ENCODE measurements at places on chromosomes 6 and 20.
A peak's percentile ranks its signal among the peaks of the same experiment; 100 is the strongest.

DNA sequence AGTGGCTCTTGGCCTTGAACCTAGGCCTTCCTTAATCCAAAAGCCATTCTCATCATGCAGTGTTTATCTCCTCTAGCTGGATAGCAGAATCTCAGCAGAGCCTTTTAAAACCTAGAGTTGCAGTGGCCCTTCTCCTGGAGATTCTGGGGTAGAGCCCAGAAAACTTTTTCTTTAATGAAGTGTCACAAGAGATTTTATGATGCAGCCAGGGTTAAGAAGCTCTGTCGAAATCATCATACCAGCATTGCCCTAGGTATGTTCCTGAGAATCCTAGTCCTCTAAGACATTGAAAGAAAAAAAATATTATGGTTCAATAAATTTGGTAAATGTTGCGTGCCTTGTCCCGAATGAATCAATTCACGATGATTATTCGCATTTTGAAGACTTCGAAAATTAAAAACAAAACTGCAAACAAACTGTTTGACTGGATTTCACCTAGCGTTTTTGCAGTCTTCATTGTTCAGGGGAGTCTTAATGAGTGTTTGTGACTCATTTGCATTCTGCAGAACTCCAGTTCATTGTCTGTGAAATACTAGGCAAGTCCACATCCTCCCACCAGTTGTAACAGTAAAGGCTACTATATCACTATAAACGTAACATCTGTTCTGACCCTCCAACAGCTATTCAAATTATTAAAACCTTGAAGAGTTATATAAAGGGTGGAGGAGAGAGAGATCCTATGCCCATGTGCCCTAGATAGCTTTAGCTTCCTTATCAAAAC lies 198.6 kb downstream of the UST start:
- DNase-seq = peak; percentile 66

GRCh38 chr6:147311218-147311617 lies 107.0 kb downstream of the STXBP5 start:
- DNase-seq = no peak

DNA sequence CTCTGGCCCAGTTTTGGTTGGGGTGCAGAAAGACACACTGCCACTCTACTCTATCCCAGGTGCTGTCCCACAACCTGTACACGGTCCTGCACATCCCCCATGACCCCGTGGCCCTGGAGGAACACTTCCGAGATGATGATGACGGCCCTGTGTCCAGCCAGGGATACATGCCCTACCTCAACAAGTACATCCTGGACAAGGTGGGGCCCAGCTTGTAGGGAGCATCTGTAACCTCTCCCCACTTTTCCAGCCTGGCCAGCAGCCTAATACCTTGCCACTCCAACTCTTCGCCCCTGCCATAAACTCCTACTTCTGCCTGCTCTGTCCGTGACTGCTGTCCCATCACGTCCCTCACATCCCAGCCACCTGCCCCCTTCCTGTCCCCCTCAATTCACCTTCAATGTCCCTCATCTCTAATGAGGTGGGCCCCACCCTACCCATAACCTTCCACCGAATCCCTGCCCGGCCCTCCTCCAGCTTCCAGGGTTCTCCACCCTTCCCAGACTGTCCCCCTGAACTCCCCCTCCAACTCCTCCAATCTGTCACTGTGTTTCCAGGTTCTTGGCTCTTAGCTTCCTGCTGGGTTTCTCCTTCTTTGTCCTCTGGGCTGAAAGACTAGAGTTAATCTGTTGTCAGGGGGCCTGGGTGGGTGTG lies 12.1 kb downstream of the DEF6 start:
- no peak for DNase-seq

DNA sequence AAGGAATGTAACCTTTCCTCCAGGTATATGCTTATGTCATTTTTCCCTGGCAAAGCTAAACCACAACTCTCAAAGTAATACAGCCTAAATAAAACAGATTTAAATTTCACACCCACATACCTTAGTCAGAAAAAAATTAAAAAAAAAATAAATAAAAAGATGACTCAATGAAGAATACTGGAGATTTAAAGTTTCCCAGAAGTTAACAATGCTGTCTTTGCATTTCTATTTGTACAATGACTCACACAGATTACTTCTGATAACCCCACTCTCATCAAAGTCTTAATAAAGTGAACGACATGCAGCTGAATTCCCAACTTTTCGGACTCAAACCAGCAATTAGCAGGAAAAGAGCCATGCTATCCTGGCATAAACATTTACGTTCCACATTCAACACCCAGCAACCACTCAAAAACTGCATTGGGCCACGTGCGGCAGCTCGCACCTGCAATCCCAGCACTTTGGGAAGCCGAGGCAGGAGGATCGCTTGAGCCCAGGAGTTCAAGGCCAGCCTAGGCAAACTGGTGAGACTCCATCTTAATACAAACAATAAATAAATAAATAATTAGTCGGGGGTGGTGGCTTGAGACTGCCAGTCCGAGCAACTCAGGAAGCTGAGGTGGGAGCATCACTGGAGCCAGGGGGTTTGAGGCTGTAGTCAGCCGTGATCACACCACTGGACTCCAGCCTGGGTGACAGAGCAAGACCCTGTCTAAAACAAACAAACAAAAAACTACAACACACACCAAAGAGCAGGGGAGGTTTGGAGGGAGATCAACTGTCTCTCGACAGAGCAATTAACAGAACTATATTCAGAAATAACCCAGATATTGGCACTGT lies 130.5 kb downstream of the WDR27 start:
- no peak for DNase-seq

DNA sequence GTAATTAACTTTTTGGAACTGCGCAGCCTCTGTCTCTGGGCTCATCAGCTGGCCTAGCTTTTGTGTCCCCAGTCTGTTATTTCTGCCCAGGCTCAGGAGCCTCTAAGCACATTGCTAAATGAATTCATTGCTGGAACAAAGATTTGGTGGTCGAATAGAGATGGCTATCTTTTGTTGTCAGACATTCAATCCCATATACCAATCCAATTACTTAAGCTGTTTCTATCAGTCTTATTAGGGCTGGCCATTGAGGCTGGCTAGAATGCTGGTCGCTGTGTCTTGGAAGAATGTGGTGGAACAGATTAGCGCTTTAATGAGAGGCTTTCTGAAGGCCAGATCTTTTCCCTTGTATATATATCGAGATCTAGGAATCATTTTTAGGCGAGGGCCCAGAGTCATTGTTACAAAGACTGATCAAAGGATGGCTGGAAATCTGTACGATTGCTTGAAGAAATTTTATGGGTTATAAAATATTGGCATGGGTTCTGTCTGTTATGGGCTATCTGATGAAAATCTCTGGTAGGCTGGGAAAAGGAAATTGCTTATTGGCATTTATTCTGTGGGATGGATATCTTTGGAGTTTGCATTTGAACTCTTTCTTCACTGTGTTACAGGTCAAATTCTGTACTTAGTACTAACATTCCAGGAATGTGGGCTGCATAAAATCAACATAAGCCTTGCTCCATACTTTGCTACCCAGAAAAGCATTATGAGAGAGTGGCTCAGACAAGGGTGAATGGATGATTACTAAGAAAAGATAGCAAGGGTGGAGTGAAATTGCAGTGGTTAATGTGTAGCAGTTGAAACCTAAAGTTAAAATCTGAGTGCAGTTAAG lies 34.8 kb upstream of the JAG1 start:
- DNase-seq = no peak

- peak; percentile 60 for DNase-seq
These were observed 78.5 kb upstream of the TRDN start for GRCh38 chr6:123715006-123715863.

DNA sequence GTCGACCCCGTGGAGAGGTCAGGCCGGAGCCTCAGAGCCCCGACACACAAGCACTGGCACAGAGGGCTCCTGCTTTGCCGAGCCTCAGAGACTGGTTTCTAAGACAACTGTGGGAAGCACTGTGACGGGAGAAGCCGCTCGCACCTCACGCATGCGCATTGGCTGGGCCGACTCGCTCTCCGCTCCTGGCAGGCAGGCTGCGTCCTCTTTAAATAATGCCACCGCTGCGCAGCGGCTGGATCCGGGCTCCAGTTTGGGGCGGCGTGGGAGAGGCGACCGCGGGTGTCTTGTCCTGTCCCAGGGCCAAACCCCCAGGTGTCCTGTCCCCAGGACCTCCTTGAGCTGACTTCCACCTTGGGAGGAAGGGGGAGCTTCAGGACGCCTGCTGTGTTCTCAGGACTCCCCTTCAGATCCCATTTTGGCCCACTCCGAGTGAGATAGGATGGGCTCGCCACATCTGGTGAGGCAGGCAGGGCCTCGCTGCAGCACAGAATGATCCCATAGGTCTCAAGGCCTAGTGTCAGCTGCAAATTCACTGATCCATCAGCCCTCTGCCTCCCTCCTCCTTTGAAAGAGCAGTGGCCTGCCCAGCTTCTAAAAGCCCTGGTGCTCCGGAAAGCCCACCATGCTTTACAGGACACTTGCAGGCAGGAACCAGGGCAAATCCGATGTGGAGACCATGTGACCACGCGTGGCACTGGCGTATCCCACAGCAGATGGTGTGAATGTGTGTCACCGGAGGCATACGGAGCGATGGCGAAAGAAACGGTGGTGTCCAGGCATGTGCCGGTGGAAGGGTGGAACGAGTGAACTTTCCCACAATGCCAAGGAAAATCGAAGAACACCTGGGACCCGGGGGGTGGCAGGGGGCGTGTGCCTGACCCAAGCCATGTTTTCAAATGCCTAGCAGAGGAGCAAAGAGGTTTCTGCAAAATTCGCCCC lies 169.3 kb upstream of the ZNF337 start:
- DNase-seq = peak; percentile 84

DNA sequence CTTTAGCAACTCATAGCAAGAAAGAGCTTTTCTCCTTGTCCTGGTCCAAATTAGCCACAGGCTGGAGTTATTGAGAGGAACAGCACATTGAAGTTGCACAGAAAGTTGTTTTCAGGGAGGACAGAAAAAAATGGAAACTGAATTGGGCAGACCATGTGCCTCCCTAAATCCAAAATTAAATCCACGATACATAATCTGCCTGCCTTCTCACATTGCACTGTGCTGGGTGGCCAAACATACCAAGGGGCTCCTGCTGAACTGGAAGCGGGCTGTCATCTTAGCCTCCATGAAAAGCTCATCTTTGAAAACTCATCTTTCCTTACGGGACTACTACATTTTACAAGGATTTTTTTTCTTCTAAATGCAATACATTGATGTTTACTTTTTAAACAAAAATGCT lies 59.9 kb downstream of the TNFAIP3 start:
- no peak for DNase-seq

DNA sequence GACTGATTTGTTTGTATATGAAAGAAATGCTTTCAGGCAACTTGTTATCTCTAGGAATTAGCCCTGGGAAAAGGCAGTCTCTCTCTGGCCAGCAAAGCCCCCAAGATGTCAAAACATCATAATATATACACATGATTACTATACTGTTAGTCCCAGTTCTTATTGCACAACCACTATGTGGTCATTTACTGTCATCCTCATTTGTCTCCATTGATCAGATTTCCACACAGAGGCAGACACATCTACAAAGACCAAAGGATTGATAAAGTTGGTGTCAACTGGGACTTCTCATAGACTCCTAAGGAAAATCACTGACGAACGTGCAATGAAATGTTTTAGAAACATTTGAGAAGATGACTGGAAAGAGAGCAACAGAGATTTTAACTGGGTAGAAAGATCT lies 71.9 kb upstream of the POPDC3 start:
- no peak for DNase-seq

DNA sequence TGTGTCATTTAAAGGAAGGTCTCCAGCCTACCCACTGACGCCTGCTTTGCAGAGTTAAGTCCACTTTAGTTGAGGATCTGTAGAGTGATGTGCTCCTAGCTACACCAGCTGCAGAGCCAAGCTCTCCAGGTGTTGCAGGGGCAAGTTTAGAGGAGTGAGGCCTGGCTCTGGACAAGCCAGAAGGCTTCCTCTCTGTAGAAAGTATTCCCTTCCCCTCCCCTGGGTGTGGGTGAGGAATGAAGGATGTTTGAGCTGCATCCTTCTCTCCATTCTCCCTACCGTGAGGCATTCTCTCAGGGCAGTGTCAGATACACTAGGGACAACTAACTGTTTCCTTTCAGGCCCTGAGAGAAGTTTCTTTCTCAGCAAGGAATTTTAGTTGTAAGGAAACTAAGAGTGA lies 66.5 kb downstream of the ELOVL5 start:
- no peak for DNase-seq

DNA sequence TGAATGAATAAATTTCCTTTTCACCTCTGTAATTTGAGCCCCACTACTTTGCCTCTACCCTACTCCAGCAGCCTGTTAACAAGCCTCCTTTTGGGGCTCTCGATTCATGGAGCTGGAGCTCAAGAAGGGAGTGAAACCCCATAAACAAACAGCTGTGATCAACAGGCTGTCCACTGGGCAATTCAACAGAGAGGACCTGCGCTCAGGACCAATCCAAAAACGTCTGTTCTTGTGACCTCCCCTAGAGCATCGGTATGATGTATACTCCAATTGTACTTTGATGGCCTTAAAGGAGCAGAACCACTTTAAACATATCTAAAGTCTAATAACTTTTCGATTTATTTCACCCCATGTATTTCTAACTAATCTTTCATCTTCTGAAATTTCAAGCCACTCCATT lies 37.4 kb downstream of the HIVEP2 start:
- no peak for DNase-seq

- no peak for DNase-seq
These were observed 55.9 kb upstream of the ID4 start for GRCh38 chr6:19781269-19781668.

DNA sequence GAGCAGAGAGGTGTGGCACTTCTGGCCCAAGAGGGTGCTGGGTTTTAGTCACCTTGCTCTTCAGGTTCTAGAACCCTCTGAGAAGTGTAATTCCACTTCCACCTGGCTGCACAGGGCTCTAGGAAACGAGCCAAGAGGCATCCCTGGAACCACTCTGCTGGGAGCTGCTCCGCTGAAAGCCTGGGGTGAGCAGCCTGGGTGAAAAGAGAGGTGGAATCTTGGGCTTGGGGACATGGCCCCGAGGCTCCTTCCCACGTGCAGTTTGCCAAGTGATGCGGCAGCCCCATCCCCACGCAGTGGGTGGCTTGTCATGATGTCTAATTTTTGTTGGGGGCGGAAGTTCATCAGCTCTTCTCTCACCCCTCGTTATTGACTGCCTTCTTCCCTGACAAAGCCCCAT lies 32.8 kb downstream of the PPP1R16B start:
- DNase-seq = no peak

- no peak for DNase-seq
These were observed 392.5 kb downstream of the CDH4 start for GRCh38 chr20:61644378-61645076.

DNA sequence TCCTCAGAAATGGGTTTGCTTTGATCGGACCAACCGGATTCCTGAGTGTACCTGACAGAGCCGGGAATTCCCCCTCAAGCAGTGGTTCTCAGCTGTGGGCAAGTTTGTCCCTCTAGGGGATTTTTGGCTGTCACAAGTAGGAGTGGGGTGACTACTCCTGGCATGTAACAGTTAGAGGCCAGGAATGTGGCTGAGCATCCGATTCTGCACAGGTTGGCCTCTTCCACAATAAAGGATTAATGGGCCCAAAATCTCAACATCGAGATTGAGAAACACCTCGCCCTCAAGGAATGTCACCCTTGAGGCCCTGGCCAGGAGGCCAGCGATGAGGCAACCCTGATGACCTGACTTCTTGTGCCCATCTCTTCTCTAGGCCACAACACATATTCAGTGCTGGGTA lies 7.9 kb downstream of the AGPAT4 start:
- peak; percentile 88 for DNase-seq

- DNase-seq = peak; percentile 14
These were observed 62.2 kb downstream of the ARFGEF2 start for GRCh38 chr20:48983423-48984400.

All from trophoblast cell (in vitro differentiated cells and primary cell).